ENCODE measurements at places on chromosomes 4 and X.

GRCh38 chr4:173529477-173530325 lies at the start of gene HAND2:
HAND2 (minus strand) TSS chr4:173530229; CDS start chr4:173529289, 940 bp downstream.
- no peak for DNase-seq

- DNase-seq = no peak
Observed at GRCh38 chr4:141646969-141647368, 10.6 kb downstream of the IL15 start.

DNA sequence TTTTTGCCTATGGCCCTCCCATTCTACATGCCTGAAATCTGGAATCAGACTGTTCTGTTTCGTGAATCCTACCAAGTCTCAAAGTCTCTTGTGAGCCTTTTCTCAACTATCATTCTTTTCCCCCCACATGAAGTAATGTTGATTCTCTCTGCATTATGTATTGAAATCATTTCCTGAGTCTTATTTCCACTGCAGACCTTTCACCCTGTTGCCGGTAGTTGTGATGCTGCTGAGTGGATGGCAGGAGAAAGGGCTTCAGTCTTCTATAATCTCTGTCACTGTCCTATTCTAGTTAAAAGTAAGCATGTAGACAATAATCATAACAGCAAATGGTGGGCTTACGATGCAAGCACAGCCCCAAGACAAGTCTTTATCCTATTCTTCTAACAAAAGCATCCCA lies 75.0 kb downstream of the TBC1D9 start:
- no peak for DNase-seq

DNA sequence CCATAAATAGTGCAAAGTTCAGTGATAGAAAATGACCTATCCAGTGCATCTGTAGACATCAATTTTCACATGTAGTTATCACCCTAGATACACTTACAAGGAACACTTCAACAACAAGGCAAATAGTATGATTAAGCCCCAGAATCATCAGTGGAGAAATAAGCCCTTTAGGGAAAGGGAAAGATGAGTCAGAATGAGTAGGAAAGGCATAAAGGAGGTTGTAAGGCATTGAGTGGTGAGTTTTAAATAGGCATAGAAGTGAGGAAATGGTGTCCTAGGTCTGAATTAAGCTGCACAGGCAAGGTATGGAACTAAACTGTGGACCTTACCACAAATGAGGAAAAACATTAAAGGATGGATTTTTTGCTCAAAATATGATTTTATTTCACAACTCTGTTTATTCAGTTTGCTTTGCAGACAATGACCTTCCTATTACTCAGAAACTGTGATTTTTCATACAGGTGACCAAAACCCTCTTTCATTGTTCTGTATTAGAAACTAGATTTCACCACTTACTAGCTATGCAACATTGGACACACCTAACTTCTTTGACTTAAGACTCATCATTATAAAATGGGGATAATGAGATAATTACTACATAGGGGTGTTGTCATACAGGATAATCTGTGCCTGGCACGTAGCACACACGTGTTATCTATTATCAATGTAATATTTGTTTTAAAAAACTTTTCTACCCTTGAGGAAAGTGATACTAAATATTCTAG lies 57.0 kb upstream of the MAP9 start:
- DNase-seq = no peak

DNA sequence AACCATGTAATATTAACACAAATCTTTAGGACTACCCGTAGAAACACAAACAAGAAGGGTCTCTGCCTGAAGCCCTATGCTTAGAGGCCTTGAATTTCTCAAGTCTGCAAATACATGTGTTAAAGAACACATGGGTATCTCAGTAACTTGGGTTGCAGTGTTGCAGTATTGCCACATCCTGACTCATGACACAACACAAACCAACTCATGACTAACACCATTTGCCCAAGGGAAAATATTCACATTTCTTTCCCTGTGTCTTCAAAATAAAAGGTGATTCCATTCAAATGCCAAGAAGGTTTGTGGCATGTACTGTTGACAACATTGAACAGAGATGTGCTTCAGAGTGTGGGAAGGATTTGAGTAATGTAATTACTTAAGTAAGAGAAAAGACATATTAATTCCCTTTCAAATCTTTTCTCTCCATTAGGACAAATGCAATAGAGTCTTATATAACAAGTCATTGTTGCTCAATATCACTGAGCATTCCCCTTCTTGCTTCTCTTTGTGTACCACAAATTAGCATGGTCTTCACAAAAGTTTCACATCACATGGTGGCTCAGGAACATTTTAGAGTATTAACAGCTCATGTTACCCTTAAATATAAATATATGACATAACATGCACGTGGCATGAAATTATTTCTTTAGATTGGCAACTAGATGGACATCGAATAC lies 487.1 kb downstream of the STPG2 start:
- DNase-seq = no peak

DNA sequence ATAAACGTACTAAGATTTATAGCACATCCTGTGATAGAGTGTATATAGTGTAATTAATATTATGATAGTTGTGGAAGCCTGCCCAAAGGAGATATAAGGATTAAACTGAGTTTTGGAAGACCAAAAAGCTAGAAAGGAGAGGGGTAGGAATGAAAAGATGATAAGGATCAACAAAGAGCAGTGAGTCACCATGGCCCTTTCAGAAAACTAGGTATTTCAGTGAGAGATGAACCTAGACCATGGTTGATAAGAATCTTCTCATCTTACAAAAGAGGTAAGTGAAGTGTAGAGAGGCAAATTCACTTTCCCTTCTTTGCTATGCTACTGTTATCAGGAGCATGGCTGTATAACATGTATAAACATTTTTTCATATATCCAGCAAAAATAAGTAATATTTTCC lies 133.8 kb upstream of the PLAC1 start:
- no peak for DNase-seq
